ENCODE measurements at places on chromosomes 7 and 10.

GRCh38 chr7:105806592-105807447 is 69.6 kb downstream of the ATXN7L1 start:
- DNase-seq: peak; percentile 65

DNA sequence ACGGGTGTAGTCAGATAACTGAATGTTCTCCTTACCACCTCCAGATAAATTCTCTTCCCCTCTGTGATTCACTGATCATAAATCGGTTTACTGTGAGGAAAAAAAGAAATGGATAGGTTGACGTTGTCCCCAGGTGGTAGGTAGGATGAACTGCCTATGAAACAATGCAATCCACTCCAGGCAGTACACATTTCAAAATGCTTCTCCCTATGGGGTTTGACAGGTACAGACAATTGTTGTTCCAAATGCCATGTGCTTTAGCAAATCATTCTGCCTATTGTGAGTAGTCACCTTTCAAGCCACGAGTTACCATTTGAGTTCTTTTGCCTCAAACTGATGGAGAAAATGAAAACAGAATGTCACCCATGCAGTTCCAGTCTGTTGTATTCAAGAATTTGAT is 21.8 kb downstream of the VIM start:
- DNase-seq: no peak

DNA sequence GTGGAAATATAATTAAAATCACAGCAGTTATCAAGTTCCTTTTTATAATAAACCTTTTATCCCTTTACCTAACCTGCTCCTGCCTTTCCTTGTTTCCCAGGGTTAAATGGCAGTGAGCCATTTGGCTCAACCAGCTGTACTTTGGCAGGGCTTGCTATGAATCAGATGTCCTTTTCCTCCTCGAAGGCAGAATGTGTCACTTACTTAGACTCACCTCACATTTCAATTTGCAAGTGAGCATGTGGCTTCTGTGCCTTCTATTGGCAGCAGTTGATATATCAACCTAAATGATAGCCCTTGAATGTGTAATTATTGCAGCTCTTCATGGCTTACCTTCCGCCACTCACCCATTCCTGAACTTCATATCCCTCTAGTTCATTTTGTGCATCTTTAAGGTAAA is 301.7 kb downstream of the CSTF2T start:
- no peak for DNase-seq

DNA sequence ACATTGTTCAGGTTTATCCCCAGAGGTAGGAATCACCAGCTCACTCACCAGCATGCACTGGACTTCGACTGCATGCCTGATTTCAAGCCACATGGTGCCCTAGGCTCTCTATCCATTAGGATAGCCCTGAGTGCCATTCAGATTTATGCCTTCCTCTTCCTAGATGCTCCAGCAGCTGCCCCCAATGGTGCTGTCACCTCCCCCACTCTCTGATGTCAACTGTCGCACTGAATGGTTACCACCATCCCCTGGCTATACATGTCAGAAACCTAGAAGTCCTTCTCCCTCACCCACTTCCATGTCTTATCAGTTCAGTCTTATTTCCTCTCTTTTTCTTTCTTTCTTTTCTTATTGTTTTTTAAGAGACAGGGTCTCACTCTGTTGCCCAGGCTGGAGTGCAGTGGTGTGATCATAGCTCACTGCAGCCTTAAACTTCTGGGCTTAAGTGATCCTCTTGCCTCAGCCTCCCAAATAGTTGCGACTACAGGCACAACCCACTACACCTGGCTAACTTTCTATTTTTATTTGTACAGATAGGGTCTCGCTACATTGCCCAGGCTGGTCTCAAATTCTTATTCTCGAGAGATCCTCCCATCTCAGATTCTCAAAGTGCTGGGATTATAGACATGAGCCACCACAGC is 2.9 kb downstream of the SFXN4 start:
- DNase-seq: no peak

DNA sequence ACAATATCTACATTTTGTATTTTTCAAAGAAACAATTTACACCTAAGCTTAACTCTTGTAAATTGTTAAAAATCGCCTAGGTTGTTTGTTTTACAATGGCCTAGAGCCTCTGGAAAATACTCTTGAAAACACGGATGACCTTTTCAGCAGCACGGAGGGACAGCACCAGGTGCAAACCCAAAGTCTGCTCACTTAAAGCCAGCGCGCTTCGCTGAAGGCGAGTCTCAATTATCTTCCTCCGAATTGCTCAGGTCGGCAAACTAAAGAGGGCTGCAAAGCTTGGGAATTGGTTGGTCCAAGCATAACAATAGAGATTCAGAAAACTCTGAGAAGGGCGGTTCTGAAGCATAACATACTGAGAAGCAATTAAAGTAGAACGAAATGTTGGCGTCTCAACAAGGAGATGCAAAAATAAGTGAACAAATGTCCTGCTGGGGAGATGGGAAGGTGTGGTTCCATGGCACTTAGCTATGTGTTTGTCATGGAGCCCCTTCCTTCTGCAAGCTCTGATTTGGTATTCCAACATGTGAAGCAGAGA is 139.9 kb upstream of the PITRM1 start:
- no peak for DNase-seq

- DNase-seq: no peak
Observed at GRCh38 chr10:115171392-115171960, 78.3 kb downstream of the ATRNL1 start.

- DNase-seq: no peak
Observed at GRCh38 chr10:89346405-89347254, 18.8 kb downstream of the IFIT3 start.

GRCh38 chr10:59470570-59470969 is 108.2 kb upstream of the FAM13C start:
- no peak for DNase-seq

DNA sequence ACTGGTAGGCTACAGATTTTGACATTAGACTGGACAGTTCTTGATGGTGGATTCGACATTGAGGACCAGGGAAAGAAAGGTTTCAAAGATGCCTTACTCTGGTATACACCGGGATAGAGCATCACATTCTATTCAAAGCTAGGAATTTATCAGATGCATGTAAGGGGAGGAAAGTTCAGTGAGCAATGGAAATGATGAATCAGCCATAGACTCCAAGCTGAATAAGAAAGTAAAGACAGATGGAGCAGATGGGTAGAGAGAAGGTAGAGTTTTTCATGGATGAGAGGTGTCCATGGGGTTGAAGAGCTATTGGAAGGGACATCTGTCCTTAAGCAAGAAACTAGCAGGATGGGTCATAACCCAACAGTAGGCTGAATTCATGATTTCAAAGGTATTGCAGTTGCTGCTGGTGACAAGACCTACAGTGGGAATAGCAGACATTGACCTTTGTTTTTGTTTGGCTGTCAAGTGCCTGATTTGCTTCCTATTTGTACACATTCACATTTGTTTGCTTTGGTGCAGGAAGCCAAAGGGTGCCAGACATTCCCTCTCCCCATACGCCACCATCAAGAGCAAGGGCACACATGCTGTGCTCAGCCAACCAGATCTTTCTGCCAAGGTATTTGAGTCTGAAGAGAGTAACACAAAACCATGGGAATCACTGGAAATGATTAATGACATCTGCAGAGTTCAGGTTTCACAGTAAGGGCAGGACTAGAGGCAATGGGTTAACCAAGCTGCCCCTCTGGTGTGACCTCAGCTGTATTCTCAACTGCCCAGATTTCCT is 8.6 kb upstream of the CACUL1 start:
- no peak for DNase-seq

GRCh38 chr10:33189808-33190207 is 144.7 kb downstream of the NRP1 start:
- DNase-seq: no peak

DNA sequence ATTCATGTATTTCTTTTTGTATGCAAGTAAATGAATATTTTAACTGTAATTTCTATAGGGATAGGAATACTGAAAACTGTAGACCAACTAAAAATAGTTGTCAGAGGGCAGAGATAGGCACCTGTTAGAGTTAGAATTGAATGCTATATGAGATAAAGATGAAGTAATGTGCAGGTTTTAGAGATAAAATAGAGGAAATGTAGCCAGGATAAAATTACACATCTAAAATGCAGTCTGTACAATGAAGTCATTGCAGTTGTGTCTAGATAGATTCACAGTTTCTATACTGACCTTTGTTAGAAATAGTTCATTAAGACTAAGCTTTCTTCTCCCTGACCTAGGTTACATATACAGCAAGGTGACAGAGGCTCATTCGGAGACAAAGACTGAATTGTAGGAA is 46.2 kb downstream of the SMNDC1 start:
- no peak for DNase-seq

DNA sequence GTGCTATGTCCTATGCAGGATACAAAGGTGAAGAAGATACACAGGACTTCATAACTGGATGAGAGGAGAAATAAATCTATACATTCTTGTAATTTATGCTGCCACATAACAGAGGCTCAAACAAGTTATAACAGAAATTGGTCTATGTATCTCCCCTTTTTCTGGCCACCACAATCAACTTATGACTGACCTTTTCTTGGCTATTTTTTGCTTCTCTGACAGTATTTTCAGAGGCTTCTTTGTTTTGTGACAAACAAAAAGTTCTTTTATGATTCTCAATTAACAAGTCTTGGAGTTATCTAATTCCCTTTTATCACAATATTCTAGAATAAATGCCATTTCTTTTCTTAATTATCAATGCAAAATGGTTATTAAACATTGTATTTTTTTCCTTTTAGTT is 953.0 kb upstream of the ZWINT start:
- DNase-seq: no peak

DNA sequence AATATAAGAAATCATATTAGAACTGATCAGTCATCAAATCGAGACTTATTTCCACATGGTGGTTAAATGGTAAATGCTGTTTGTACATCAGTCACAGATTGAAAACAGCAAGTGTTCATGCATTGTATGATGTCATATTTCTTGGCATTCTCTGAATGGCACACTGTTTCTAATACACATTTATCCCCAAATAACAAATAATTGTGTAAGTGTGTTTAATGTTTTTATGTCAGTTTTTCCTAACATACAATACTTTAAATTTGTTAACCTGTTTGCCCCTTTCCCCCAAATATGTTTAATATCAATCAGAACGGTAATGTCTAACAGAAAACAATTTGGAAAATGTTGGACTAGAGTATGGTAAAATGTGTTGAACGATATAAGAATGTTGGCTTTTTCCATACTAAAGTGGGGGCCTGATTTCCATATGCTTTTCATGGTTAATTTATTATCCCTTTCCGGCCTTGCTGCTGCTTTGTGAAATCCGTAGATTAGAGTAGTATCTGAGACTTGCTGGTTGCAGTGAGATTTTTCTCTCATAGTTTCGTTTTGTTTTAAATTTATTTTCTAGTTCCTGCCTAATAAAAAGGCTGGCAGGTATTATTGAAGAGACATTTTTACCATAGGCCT is 23.7 kb downstream of the RAB18 start:
- no peak for DNase-seq

DNA sequence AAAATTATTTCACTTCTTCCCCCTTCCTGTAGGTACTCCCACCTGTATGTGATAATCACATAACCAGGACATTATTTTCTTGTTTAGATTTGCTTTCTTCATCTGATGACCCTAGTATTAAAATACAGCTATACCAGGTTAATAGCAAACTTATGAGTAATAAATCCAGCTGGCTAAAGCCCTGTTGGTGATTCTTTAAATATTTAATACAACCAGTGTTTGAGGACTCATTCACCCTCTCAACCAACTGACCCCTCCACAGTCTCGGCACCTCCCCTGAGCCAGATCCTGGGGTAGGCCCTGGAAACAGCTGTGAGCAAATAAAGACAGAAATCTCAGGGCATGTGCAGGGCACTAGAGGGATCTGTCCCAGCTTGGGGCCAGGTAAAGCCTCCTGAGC is 58.5 kb downstream of the BLNK start:
- no peak for DNase-seq

GRCh38 chr7:141322383-141322782 is 228.8 kb upstream of the AGK start:
- DNase-seq: no peak

DNA sequence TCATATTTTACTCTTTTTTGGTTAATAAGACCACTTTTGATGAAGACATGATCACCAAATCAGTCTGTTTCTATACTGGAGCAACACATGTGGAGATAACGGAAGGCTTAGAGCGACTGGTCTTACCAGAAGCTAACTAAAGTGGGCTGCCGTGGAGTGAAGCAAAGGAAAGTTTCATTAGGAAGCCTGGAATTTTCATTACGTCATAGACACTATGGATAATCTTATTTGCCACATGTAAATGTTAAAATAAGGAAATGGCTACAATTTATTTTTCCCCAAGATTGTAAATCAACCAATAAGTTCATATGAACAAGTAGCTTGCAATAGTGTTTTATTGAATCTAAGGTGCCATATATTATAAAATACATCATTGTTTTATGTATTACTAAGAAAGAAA is 185.4 kb downstream of the PHTF2 start:
- DNase-seq: no peak

DNA sequence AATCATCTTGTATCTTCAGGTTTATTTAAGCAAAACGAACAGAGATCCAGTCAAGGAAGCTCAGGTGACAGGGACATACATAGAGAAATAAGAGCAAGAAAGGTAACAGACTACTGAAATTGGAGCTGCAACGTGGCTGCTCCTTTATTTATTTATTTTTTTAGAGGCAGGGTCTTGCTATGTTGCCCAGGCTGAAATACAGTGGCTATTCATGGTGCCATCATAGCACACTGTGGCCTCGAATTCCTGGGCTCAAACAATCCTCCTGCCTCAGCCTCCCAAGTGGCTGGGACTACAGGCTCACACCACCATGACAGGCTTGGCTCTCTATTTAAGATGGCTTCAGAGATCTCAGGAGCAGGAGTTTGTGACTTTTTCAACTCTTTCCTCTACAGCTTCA is 46.4 kb downstream of the COL1A2 start:
- DNase-seq: no peak

- no peak for DNase-seq
Observed at GRCh38 chr7:96189129-96189820, 132.6 kb downstream of the SLC25A13 start.

GRCh38 chr10:10897400-10897799 is 120.3 kb upstream of the CELF2 start:
- DNase-seq: no peak

- DNase-seq: no peak
Observed at GRCh38 chr10:131943021-131943814, 38.5 kb downstream of the BNIP3 start.

- peak; percentile 56 for DNase-seq
Observed at GRCh38 chr10:102648889-102649796, 4.9 kb downstream of the TRIM8 start.
